ENCODE measurements at places on chromosomes 5 and 9.
A peak's percentile ranks its signal among the peaks of the same experiment; 100 is the strongest.

DNA sequence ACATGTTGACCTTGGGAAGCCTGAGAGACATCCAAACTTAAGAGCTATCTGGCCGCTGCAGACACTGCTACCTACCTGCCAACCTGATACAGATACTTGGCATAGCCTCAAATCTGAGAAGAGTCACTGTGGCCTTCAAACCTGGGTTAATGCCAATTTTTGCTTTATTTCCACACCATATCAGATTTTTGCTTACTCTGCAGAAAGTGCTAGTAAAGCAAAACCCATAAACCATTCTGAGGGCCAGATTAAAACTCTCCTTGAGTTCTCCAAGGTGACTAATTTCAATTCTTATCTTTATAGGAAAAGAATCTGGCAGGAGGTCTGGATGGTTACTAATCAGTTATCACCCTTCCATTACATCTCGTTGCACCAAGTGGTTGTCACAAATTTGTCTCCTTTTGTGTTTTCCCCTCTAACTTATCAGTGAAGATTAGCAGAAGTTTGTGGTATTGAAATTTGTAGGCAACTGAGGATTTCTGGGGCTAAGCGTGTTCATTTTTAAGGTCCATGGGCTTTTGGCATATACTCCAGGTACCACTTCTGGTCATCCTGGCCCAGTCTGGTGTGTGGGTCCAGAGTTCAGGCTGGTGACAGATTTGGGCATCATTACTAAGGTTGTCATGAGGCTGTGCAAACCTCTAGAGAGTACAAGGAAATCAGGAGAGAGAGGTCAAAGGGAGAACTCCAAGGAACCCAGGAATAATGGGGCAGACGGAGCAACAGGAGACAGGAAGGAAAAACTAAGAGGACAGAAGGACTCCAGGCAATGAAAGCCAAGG, 177.9 kb downstream of the TSSK1B start:
- no peak for DNase-seq

DNA sequence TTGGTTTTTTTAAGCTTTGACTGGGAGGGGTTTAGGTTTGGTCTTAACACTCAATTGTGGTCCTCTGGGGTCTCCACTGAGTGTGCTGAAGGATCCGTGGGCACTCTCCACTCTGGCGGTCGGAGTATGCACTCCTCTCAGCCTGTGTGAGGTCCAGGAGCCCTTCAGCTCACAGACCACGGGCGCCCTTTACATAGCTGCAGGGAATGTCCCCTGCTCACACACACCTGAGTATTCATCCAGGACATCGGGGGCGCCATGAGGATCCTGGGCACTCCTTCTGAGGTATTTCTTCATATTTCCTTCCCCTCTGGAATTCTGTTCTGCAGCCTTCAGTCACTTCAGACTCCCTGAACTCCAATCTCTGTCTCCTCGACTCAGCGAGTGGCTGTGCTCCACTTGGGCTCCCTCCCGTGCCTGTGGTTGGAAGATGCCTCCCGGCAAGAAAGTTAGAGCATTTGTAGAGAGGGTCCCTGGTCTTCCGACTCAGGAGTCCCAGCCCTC, 12.5 kb downstream of the TRIP13 start:
- no peak for DNase-seq

GRCh38 chr5:35956429-35956828, 18.0 kb upstream of the CAPSL start:
- no peak for DNase-seq

DNA sequence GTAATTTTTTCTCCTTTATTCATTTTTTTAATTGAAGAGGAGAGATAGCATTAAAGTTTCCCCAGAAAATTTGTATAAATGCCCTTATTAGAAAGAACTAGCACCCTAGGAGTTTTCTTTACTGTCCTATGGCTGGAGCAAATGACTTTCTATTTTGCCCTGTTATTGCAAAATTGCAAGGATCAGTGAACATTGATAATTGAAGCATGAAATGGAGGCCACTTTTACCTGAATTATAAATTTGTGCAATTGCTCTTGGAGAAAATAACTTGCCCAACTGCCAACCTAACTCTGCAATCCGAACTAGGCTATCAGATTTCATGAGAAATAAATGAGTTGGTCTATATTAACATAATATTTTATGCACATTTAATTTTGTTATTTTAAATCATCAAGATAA, 111.9 kb downstream of the MTRR start:
- no peak for DNase-seq

GRCh38 chr5:28822071-28822470, 1783.7 kb upstream of the CDH9 start:
- DNase-seq: no peak

- peak; percentile 85 for DNase-seq
Measured at GRCh38 chr9:14031060-14031414, 282.9 kb downstream of the NFIB start.

GRCh38 chr5:135129307-135129706, 95.3 kb upstream of the PITX1 start:
- DNase-seq: no peak

- no peak for DNase-seq
Measured at GRCh38 chr9:12351293-12352044, 341.7 kb upstream of the TYRP1 start.

- DNase-seq: peak; percentile 6
Measured at GRCh38 chr5:130836729-130837649, 328.1 kb downstream of the HINT1 start.

GRCh38 chr9:726005-726404, 115.5 kb upstream of the DMRT1 start:
- DNase-seq: no peak

GRCh38 chr5:160064417-160064810, 54.8 kb downstream of the PWWP2A start:
- no peak for DNase-seq

- peak; percentile 87 for DNase-seq
Measured at GRCh38 chr5:151758430-151759241, at the start of gene ATOX1. Gene ATOX1, minus strand, starts transcription at chr5:151758631. Its CDS starts 80 bp downstream, at chr5:151758551.

DNA sequence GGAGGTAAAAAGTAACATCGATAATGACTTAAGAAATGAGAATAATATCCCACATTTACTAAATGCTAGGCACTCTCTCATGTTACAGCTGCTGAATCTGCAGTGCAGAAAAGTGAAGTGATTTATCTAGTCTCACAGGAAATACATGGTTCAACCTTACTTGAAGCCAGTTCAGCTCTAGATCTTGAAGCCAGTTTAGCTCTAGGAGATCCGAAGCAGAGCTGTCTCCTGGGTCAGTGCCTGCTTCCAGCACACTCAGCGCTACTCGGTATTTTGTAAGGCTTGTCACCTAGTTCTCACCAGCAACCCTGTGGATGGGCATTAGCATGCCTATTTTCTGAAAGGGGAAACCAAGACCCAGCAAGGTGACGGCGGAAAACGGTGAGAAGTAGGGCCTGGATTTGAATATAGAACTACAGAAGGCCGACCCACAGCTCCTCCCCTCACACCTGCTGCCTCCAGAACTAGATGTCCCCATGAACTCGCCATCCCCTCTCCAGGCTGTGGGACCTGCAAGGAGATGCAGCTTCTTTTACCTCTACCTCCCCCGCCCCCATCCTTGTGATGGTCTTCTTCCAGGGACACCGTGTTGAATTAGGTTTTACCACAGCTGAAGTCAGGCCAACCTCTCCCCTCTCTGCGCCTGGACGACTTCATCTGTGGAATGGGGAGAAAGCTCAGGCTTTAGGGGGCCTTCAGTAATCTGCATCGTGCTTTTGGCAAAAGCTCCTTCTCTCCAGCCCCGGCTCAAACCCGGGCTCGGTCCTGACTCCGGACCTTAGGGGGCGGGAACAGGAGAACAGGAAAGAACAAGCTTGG, 4.4 kb upstream of the MSX2 start:
- DNase-seq: no peak

DNA sequence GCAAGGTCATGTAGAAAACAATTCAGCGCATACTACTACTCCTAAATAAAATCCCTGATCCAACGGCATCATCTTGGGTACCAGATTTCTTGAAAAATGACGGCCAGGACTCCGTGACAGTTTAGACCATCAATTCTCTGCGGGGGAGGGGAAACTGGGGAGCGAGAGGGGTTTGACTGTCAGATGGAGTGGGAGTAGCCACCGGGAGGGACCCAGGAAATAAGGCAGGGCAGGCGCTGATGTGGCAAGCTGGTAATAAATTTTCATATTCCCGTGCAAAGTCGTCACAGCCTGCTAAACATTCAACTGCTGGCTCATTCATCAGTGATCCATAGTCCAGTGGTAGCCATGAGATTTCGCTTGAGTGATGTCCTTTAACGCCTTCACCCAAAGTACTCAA, 457 bp upstream of the CDH18 start:
- peak; percentile 25 for DNase-seq

GRCh38 chr5:140632366-140633020, 482 bp downstream of the CD14 start:
- peak; percentile 29 for DNase-seq

GRCh38 chr9:7967093-7967827, 167.7 kb upstream of the DMAC1 start:
- no peak for DNase-seq
